ENCODE measurements at places on chromosomes 12 and 14.

DNA sequence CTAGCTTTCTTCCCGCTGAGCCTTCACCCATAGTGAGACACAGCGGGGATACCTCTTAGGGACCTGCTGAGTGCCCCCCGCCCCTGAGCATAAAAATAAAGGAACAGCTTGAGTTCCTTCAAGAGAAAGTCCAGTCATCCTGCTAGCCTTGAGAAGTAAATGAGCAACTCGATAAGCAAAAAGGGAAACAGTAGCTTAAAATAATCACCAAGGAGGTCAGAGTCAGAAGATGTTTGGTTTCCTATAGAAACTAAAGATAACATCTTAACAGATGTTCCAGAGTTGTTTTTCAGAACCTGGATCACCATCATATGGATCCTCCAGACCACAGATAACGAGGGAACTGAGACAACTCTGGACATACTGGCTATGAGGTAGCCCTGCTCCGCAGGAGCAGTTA is 94.0 kb downstream of the BCAT1 start:
- no peak for DNase-seq

- DNase-seq = no peak
These were observed 309.3 kb downstream of the ITPR2 start for GRCh38 chr12:26523708-26524150.

DNA sequence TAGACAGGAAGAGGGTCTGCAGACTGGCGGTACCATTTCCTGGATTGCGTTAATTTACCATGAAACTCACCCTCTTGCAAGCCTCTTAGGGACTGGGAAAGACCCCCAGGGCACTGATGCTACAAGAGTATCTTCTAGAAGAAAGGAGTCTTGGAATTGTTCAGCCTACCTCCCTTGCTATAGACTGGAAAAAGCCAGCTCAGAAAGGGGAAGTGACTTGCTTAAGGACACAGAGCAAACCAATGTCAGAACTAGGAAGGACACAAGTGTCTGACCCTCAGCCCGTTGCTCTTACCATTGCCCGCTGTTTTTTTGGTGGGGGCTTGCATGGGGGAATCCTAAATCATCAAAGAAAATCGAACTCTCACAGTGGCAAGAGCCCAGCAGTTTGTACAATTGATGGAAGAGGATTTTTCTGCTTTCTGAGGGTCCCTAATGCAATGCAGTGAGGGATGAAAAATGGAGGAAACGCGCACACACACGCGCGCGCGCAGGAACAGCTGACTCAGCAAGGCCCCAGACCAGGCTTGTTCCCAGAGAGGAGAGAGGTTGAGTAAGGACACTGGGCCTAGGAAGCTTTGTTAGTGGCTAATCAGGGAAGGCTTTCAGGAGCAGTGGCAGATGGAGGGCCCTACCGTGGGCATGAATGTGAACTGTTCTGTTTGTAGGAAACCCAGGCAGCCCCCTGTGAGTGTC is 50.9 kb downstream of the RIN3 start:
- DNase-seq = no peak

GRCh38 chr14:71665157-71665556 is 267.1 kb upstream of the RGS6 start:
- DNase-seq = no peak

DNA sequence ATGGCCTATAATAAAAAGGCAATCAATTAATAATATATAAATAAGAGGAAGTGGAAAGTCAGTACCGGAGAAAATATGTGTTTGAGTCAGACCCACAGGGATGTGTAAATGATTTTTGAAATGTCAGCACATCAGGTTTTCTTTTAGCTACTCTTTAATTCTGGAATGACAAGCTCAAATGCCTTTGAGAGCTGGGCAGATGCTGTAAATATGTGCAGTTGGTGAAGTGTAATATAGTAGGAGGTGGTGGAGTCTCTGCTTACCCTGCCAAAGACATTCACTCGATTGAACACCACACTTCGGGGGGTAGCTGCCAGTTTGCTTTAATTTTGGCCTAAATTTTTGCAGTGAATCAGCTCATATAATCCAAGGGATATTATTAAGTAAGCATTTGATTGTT is 93.0 kb downstream of the PLEKHA5 start:
- no peak for DNase-seq

GRCh38 chr12:130873106-130873795 is 1.4 kb downstream of the RAN start:
- no peak for DNase-seq

DNA sequence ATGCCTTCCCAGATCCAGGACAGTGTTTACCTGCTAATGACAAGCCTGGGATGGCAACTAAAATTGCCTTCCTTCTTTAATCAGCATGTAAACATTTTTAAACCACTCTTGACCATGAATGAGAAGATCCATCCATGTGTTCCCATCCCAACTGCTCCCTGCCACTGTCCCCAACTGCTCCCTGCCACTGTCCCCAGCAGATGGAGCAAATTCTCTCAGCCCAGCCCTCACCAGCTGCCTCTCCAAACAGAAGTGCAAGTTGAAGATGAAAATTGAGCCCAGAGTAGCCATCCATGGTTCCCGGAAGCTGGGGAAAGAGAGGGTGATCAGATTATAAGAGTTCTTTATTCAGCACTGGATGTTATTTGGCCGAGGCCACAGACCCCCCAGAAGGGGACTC is 133.1 kb downstream of the SLC15A4 start:
- no peak for DNase-seq

DNA sequence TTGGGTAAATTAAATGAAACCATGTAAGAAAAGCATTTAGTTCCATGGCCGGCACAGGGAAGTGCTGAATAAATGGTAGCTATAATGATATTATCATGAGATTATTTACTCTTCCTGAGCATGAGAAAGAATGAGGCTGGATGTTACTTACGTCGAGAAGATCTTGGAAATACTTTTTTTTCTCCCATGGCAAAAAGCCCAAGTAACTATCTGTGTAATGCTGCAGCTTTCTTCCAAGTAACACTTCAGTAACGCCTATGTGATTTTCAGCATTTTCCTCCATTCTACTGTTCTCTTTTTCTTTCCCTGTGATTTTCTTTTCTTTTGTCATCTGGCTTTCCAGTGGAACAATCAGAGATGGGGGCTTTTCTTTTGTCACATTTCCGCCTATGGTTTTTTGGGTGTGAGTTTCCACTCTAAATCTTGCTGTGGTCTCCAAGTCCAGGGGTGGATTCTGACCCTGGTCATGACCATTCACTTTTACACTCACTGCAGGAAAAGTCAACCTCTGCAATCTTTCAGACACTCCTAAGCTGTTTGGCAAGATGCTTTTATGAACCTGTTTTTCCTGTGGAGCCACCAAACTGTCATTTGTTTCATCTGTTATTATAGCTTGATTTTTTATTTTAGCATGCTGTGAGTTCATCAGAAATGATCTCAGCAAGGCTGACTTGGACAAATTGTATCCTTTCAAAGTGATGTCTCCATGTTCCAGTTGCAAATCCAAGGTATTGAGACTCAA is 25.0 kb upstream of the SYCP3 start:
- DNase-seq = no peak

DNA sequence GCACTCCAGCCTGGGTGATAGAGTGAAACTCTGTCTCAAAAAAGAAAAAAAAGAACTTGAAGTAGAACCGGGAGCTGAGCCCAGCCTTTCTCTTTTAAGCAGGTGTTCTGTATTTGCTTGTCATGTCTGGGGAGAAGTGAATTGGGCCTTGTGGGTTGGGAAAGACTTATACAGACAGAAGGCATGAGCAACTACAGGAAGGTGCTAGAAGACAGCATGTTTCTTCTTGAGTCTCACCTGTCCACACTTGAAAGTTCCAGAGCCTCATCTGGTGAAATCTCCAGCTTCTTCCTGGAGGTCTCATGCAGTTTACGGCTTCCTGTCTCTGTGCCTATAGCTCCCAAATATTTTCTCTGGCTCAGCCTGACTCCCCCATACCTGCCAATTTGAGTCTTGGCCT is 2.5 kb downstream of the PGAM5 start:
- DNase-seq = no peak

GRCh38 chr14:31752867-31753661 is 191.9 kb downstream of the NUBPL start:
- DNase-seq = no peak

- DNase-seq = no peak
These were observed 1211.4 kb downstream of the VRK1 start for GRCh38 chr14:98008381-98009113.

- no peak for DNase-seq
These were observed 53.9 kb downstream of the DAD1 start for GRCh38 chr14:22535126-22535525.

DNA sequence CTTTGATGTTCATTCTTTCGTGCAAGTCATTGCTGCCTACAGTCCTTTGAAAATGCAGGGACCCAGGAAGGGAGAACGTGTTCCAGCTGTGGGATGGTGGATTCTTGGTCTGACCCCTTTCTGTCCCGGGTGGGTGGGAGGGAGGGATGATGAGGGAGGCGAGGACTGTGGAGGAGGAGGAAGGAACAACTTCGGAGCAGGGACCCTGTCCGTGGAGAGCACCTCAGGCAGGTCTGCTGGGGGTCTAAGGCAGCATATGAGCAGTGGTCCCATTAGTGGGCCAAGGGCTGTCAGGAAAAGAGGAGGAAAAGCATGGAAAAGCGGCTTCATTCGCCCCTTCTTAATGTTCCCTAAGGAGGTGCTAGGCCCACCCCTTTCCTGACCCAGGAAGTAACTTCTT is 36.0 kb downstream of the CACNA2D4 start:
- DNase-seq = no peak

GRCh38 chr12:128180166-128180565 is 86.8 kb upstream of the TMEM132C start:
- DNase-seq = no peak

- no peak for DNase-seq
These were observed 111.5 kb downstream of the SRGAP1 start for GRCh38 chr12:63955831-63956666.

DNA sequence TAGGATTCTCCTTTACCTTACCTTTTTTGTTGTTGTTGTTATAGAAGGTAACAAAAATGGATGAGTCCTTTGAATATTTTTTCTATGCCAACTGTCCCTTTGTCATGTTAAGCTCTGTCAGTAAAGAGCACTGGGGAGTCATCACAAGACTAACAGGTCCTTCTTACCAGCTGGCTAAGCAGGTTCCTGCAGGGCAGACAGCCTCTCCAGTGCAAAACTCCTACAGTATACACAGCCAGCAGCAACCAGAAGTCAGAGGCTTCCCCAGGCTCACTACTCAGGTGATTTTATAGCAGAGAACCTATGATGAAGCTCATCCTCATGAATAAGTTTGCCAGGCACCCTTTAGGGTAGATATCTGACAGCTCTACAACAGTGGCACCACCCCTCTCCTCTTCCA is 271.1 kb downstream of the RERGL start:
- no peak for DNase-seq

GRCh38 chr12:124015494-124016461 is 42.8 kb downstream of the ZNF664 start:
- DNase-seq = no peak

- DNase-seq = no peak
These were observed 91.7 kb downstream of the ZFP36L1 start for GRCh38 chr14:68701001-68701741.

DNA sequence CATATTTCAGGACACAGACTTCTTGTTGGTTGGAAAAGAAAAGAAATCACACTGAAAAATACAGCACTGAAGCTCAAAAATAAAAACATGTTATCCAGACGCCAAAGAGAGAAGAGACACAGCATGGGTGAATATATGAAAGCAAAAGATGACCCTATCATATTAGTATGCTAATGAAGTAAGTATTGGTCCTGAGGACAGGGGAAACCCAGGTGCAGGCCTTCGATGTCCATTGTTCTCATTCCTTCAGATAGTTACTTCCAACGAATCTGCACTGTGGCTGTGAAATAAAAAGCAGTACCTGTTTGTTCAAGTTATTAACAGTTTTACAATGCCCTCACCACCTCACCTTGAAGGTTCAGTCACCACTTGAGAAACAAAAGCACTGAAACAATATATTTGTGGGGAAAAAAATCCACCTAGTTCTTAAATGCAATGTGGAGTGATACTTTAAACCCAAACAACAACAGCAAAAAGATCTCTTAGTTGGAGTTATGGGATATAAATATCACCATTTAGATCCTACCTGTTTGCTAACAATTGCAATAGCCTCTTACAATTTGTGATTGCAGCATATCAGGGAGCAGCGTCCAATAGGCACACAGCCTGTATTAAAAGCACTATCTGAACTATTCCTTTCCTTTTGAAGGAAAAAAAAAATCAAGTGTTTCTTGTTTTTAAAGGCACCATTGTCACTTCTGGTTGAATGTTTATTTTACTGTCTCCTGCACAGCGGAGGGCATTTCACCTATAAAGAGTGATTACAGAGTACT is 188.1 kb downstream of the BCAT1 start:
- no peak for DNase-seq

GRCh38 chr12:64915242-64915641 is 90.8 kb downstream of the TBC1D30 start:
- DNase-seq = no peak

DNA sequence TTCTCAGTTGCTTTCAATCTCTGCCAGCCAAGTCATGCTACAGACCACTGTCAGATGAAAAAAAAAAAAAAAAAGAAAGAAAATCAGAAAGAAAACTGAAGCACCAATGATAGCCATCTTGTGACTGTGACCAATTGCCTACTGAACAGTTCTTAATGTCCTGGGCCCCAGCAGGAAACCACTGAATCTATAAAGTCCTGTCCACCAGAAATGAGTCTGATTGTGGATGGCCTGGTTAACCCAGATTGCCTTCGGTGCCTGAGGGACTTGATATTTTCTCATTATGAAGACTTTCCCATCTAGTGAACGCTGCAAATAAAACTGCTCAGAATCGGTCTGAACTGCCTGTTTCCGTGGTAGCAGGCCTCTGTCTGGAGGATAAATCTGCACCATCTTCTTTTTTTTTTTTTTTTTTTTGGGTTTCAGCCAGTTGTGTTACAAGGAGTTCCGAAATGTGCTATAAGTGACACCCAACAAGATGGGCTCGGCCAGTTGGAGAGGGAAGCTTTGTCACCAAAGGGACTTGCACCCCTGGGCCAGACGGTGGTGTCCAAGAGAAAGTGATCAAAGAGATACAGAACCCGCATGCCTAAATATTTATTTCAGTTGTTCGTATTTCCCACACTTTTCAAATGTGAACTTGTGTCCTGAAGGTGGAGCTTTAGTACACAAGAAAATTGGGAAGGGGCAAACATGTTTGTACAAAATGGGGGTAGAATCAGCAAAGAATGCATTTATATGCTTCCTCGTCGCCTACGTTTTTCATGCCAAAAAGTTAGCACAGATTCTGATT is 3.0 kb upstream of the PLXNC1 start:
- DNase-seq = peak; percentile 16

GRCh38 chr14:49314737-49315136 is 271.4 kb downstream of the RPS29 start:
- no peak for DNase-seq

GRCh38 chr14:90730206-90730766 is 85.9 kb downstream of the TTC7B start:
- no peak for DNase-seq

DNA sequence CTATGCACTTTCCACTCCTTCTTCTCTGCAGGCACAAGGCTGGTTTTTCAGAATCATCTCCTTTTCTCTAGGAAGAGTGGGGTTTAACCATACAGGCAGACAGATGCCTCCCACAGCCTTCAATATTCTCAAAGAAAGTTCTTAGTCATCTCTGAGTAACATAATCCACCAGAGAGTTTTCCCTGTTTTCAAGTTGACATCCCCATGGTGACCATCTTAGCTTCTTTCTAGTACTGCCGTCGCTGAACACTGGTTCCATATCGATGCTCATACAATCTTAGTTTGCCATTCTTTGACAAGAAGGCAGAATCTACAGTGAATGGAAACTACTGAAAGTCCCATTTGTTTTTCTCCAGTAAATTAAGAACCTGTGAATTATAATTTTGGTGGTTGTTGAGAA is 28.6 kb downstream of the TPH2 start:
- DNase-seq = no peak

All from GF-D8 (cell line).